Right cardiac atrium (tissue), 5 donors: ENCODE measurements at places on chromosomes 12 and 14. TPM values are rescaled to one million over a fixed set of nuclear protein-coding genes. Genes with fewer than 3 reads are reported as not detected.
A peak's percentile ranks its signal among the peaks of the same experiment; 100 is the strongest.

GRCh38 chr12:39451977-39452376, 9.1 kb upstream of the KIF21A start:
- DNase-seq = no peak

- no peak for DNase-seq
Measured at GRCh38 chr12:128930606-128931005, 77.3 kb downstream of the GLT1D1 start.

- no peak for DNase-seq
Measured at GRCh38 chr14:34620115-34620514, 9.8 kb downstream of the SNX6 start.

GRCh38 chr12:59700153-59700450, 104.3 kb downstream of the SLC16A7 start:
- no peak for DNase-seq

The CD69 gene
- 1.7 TPM for total RNA-seq

The REP15 gene
- total RNA-seq = 1.3 TPM

DNA sequence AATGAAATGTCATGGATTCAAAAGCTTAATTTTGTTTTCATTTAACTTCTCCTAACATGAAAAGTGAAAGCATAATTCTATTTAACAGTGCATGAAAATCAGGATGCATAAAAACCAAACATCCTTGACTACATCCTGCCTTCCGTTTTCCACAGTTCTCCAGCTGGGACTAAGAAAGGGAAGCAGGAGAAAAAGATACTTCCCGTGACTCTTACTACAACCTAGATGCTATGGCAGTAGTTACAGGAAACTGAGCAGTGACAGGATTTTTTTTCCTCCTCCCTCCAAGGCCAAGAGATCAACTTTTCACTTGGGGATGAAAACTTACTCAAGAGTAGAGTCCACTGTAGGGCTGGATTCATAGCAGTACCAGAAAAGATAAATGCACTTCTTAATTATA, 2.6 kb downstream of the EXOC5 start:
- no peak for DNase-seq

- no peak for DNase-seq
Measured at GRCh38 chr14:102487204-102487577, 22.4 kb downstream of the ANKRD9 start.

The ZDHHC17 gene
- total RNA-seq = 25.8 TPM

- no peak for DNase-seq
Measured at GRCh38 chr12:38691164-38691563, 214.2 kb downstream of the CPNE8 start.

The KRT79 gene
- total RNA-seq = not detected

DNA sequence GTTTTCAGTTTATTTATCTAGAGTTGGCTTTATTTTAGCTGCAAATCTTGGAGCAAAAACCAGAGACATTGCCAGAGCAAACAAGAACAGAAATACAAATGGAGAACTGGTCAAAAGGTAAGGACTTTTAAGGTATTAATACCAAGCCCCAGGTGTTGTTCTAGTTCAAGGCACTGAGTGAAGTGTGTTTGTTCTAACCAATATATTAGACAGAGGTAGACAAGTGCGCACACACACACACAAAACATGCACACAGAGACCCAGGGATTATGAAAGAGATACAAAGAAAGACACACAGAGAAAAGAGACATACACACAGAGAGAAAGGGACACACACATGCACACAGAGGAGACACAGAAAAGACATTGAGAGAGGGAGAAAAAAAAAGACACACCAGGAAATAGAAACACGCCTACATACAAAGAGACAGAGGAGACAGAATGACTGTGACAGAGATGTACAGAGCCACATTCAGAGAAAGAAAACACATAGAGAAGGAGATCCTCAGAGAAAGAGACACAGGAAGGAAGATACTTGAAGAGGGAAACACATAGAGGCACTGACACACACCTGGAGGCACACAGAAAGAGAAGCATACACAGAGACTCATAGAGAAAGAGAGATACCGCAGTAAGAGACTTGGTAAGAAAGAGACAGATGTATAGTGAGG, 50.2 kb downstream of the MIPOL1 start:
- DNase-seq = no peak

- no peak for DNase-seq
Measured at GRCh38 chr14:104339361-104339760, 201.0 kb downstream of the KIF26A start.

The PLEKHA5 gene
- total RNA-seq = 83.5 TPM

The RTL1 gene
- not detected for total RNA-seq

DNA sequence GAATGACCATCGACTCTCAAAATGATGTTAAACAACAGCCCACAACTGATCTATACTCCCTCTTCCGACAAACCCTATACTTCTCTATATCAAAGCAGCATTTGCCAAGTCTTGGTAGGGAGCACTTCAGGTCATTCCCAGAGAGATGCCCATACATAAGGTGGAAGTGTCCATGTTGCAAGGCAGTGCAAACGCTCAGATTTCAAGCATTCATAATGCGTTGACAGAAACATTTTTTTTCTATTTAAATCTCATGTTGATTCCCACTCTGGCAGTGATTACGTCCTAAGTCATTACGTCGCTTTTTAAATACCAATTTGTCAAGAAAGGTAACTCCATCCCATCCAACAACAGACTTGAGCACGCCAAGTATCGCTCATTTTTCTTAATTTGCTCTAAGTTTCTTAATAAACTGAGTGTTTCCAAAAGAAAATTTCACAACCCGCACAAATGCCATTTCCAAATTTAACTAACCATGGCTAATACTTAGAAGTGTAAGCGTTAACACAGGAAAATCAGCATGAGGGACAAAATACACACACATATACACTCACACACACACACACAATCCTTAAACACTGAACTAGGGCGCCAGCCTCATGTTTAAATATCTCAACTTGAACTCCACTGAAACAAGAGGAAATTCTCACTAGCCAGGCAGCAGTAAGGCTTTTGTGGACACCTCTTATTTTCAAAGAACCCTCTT, 1.1 kb downstream of the GXYLT1 start:
- DNase-seq = no peak

DNA sequence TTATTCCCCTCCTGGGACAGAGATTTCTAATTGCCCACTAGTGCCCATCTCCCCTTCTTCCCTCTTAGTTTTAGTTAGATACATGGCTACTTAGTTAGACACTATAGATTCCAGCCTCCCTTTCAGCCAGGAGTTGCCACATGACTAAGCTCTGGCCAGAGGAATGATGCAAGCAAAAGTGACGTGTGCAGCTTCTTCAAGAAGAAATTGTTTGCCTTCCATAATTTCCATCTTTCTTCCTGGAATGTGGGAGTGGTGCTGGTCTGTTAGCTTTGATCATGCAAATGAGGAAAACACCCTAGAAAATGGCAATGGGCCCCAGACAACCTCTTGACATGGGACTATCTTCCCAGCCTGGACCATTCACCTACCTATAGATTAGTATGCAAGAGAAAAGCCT, 21.4 kb downstream of the CCDC177 start:
- DNase-seq = no peak

GRCh38 chr12:38905480-38906351, at the start of gene CPNE8:
CPNE8 (minus strand) TSS chr12:38905591; CDS start chr12:38905534, 57 bp downstream.
- peak; percentile 95 for DNase-seq

DNA sequence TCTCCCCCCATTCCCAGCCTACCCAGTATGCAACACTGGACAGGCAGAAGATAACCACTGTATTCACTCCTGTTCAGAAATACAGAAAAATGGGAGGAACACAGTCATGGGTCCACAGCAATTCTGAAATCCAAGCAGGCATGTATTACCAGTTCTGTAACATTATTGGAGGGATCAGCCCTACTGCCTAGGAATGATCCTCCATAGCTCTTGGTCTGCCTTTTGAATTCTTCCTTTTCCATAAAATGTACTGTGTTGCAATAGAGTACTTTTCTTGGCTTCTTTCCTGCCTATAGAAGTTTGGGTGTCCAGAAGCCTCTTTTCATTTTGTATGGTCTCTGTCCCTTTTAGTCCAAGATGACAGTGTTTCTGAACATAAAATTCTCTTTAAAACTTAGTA, 46.5 kb downstream of the SPATS2 start:
- no peak for DNase-seq

- DNase-seq = no peak
Measured at GRCh38 chr12:76687981-76688380, 75.9 kb upstream of the ZDHHC17 start.

GRCh38 chr12:47805417-47805816, 14.3 kb downstream of the HDAC7 start:
- no peak for DNase-seq

The KRT6B gene
- total RNA-seq = not detected

DNA sequence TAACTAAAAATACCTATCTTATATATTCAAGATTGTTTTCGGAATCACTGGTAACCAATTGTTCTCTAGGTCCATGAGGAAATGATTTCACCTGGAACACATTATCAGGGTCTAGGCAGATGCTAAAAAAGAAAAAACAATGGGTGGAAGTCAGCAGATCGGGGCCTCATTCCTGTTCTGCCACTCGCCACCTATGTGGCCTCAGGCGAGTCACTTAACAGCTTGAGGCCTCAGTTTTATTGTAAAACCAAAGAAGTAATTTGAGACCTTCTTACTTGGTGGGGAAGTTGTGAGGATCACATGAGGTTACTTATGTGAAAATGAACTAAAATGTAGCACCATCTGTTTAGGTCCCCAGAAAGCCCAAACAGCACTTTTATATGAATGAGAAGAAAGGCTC, 6.2 kb upstream of the RNASE10 start:
- no peak for DNase-seq

The PAX9 gene
- not detected for total RNA-seq

- no peak for DNase-seq
Measured at GRCh38 chr14:23115039-23115731, 3.9 kb downstream of the CEBPE start.

The KRT3 gene
- not detected for total RNA-seq

- no peak for DNase-seq
Measured at GRCh38 chr12:51023625-51024382, 2.4 kb downstream of the SLC11A2 start.

DNA sequence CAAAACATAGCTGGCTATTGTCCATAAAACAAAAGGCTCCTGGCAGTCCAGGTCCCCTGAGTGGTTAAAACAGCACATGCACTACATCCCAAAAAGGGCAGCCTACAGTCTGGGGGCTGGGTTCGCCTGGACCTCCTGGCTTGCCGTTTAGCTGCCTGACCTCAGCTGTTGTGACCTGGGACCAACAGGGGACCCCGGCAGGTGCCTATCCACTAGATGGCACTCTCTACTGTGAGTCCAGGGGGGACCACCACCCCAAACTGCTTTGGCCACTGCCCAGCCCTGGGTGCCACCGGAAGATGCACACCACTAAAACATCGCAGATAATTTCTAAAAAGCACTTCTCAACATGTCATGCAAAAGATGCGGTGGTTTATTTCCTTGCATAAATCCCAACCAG, 2.9 kb upstream of the RTL1 start:
- DNase-seq = no peak

GRCh38 chr12:25682421-25682820, 129.3 kb upstream of the LMNTD1 start:
- DNase-seq = no peak

DNA sequence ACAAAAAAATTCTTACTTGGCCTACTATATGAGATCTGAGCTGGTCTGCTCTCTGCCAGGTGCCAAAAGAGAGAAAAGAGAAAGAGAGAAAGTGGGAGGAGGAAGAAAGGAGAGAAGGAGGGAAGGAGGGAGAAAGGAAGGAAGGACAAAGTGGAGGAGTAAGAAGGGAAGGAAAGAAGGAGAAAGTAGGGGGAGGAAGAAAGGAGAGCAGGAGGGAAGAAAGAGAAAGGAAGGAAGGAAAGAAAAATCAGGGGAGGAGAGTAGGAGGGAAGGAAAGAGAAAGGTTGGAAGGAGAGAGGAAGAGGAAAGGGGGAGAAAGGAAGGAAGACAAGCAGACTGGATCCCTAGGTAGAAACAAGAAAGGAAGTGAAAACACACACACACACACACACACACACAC, 96.8 kb downstream of the RPS29 start:
- no peak for DNase-seq

DNA sequence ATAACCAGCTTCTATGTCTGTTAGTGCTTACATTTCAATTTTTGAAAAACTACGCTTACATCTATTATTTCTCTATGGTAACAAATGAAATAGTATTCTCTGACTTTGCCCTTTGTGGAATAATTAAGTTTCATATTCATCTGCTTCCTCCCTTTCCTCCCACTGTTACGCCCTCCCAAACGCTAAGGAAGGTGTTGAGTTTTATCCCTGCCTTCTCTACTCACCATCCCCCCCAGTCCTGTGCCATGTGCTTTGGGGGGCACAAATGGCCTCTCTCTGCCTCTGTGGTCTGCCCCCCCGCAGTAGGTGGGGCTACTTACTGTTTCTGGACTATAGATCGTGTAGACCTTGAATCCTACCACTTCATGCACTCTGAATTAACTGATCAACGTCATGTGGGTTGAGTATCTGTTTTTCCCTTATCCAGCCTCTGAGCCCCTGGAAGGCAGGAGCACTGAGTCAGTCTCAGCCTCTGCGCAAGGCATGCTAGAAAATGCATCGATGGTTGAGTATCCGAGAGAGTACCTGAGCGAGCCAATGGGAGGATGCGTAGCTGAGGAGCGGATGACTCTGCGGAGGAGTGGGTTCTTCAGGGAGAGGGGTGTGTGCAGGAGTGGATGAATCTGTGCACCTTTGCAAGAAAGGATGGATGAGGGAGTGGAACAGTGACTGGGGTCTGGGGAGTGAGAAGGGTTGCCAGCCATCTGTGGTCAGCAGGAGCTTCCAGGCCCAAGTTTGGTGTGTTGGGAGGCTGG, 114.5 kb upstream of the RTL1 start:
- DNase-seq = no peak

DNA sequence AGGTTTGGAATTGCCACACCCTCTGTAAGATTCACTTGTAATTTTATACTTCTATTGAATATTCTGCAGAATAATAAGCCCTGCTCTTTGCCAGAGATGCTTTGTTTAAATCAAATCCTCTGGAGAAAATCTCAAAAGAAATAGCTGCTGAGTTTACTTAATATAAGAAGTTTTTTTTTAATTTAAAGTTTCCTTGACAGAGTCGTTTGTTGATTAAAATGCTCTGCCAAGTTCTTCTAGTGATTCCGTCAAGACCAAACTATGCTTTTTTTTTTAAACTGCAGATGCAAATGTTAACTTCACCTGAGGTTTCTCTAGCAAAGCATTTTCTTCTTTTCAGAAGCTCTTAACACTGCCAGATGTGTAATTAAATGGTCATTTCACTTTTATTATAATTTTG, 13.4 kb upstream of the NAV3 start:
- no peak for DNase-seq

GRCh38 chr14:74621556-74621955, 9.5 kb upstream of the LTBP2 start:
- peak; percentile 58 for DNase-seq

DNA sequence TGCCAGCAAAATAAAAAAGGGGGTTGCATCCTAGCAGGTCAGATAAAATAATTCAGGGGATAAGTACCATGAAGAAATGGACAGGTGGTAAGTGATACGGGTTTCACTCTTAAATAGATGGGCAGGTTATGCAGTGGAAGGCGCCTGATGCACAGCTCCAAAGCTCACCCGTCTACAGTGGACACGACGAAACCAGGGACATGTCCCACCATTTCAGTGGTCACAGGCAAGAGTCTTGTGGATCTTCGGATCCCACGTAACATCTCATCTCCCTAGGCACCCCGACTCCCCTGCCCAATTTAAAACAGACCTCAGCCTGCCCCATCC, 60.5 kb downstream of the DDX51 start:
- no peak for DNase-seq
